Esophagus mucosa (tissue), 1 donor: ENCODE measurements at places on chromosomes 7 and 10. TPM values are rescaled to one million over a fixed set of nuclear protein-coding genes. Genes with fewer than 3 reads are reported as not detected.

The GARS1 gene
- total RNA-seq: 176 TPM

The TMEM196 gene
- not detected for total RNA-seq

The MRLN gene
- total RNA-seq: not detected

The TMEM213 gene
- not detected for total RNA-seq

The PPP1R3C gene
- 91.9 TPM for total RNA-seq

The FAM24A gene
- not detected for total RNA-seq

The CRTAC1 gene
- 1.5 TPM for total RNA-seq

The PDE6C gene
- not detected for total RNA-seq

The KAT6B gene
- 17.3 TPM for total RNA-seq

The BUD23 gene
- 39.2 TPM for total RNA-seq

The TMEM225B gene
- 1.00 TPM for total RNA-seq

The SEC24C gene
- 53.1 TPM for total RNA-seq

The CPED1 gene
- total RNA-seq: 0.76 TPM

The SYCE1 gene
- not detected for total RNA-seq

The C10orf90 gene
- total RNA-seq: 0.12 TPM

The IDI2 gene
- not detected for total RNA-seq

The OR9A2 gene
- not detected for total RNA-seq

The AKR1C3 gene
- 29.5 TPM for total RNA-seq

The GCK gene
- not detected for total RNA-seq

The ACBD7 gene
- total RNA-seq: 0.32 TPM

The SLC39A12 gene
- total RNA-seq: 0.08 TPM

The CCNJ gene
- total RNA-seq: 2.4 TPM

The ITIH2 gene
- total RNA-seq: not detected

The SPDYE2 gene
- total RNA-seq: not detected

The WNT8B gene
- total RNA-seq: not detected

The TNRC18 gene
- 26.2 TPM for total RNA-seq

The SPDYE18 gene
- total RNA-seq: not detected

The CD36 gene
- total RNA-seq: 4.2 TPM

The ACTL6B gene
- not detected for total RNA-seq

The KCP gene
- 1.8 TPM for total RNA-seq

The FGL2 gene
- total RNA-seq: 1.6 TPM

The FAM25G gene
- total RNA-seq: 3.4 TPM

The MAT1A gene
- 0.48 TPM for total RNA-seq

The GNGT1 gene
- total RNA-seq: 0.08 TPM

The FRAT1 gene
- 1.6 TPM for total RNA-seq

The AQP1 gene
- total RNA-seq: 42.3 TPM

The CFAP46 gene
- total RNA-seq: 0.64 TPM

The CTTNBP2 gene
- 16.9 TPM for total RNA-seq

The CRYGN gene
- not detected for total RNA-seq

The SAMD8 gene
- 29.6 TPM for total RNA-seq

The GRID2IP gene
- total RNA-seq: 0.12 TPM

The PRKAG2 gene
- total RNA-seq: 9.5 TPM

The PNLIP gene
- total RNA-seq: not detected

The SPDYE2B gene
- not detected for total RNA-seq

The PHKG1 gene
- 0.88 TPM for total RNA-seq

The NAT16 gene
- total RNA-seq: not detected

The NEURL1 gene
- 0.16 TPM for total RNA-seq

The UBTD1 gene
- 5.1 TPM for total RNA-seq

The FOXL3 gene
- total RNA-seq: not detected

The MYL10 gene
- total RNA-seq: not detected

The ASB10 gene
- not detected for total RNA-seq

The NANOS1 gene
- total RNA-seq: 1.3 TPM

The SOSTDC1 gene
- 1.9 TPM for total RNA-seq

The SFTPD gene
- 2.0 TPM for total RNA-seq

The CALY gene
- not detected for total RNA-seq

The DKK1 gene
- total RNA-seq: 1.6 TPM

The OR2A42 gene
- not detected for total RNA-seq
